SIG-M5 (cell line): ENCODE measurements at places on chromosomes 7 and 10.

DNA sequence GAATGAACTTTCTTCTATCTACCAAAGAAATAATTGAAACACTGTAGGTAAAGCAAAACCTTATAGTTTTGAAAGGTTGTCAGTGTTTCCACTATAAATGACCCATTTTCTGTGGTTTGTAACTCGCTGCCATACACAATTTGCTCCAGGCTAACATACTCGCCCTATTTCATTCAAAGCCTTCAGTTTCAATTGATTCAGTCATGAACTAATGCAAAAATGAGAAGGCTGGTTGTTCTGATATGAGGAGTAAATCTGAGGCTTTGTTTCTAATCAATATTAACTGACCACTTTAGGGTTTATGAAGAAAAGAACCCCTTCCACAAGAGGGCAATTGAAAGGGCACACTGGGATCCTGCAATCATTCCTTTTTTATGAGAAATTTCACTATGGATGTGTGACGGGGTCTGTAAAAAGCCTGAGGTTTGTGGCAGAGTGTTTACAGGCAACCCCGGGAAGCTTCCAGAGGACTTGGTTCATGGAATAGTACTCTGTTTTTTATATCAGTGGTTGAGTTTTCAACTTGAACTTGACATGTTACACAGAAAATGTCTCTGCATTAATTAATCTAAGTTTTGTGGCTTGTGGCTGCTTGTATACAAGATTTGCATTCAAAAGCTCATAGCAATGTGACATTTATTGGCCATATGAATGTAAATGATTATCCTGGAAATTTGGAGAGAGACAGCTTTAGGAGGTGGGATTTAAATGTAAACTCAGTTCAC, 133.2 kb downstream of the NRP1 start:
- DNase-seq, result no peak

DNA sequence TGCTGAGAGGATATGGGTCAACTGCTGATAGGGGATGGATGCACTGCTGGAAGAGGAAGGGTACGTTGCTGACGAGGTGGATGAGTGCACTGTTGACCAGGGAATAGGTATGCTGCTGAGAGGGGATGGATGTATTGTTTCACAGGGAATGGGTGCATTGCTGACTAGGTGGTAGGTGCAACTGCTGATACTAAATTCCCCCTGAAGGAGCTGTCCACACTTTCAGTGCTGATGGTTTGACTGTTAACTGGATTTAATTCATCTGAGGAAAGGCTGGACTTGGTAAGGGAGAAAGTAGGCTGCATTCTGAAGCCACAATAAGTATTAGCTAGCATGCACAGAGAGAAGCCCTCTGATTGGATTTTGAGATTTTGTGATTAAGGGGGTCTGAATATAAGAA, 1196.8 kb upstream of the PHF14 start:
- no peak for DNase-seq

DNA sequence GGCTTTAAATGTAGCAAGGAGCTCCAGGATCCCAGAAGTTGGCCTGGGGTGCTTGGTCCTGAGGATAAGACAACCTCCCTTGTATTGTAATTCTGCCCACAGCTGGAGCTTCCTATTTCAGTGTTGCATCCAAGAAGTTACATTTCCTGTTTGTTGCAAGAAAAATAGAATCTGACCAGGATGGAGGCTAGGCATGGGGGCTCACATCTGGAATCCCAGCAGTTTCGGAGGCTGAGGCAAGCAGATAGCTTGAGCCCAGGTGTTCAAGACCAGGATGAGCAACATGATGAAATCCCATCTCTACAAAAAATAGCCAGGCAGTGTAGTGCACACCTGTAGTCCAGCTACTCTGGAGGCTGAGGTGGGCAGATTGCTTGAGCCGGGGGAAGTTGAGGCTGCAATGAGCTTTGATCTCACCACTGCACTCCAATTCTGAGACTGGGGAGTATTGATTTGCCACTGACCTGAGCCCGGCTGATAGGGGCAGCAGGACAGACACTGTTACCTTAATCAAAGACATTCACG, 766 bp upstream of the ITIH2 start:
- DNase-seq, result no peak

GRCh38 chr7:27171637-27172314, 2.3 kb downstream of the HOXA10 start:
- no peak for DNase-seq

- no peak for DNase-seq
Observed at GRCh38 chr7:152341039-152341913, 94.5 kb downstream of the KMT2C start.
